ENCODE measurements at places on chromosomes 3 and 15.

DNA sequence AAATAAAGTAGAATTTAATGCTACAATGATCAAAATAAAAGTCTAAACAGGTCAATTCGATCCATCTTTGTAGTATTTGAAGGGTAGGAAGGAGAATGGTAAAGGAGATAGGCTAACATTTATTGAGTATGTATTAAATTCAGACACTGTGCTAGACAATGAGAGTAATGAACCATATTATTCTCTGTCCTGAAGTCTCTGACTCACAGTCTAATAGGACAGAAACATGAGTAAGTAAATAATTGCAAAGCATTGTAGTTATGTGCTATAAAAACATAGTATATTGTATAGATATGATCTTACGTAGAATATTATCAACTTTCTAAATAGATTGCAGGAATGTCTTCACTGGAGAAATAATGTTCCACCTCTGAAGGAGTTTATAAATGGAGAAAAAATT is 64.5 kb downstream of the MDFIC2 start:
- no peak for DNase-seq

DNA sequence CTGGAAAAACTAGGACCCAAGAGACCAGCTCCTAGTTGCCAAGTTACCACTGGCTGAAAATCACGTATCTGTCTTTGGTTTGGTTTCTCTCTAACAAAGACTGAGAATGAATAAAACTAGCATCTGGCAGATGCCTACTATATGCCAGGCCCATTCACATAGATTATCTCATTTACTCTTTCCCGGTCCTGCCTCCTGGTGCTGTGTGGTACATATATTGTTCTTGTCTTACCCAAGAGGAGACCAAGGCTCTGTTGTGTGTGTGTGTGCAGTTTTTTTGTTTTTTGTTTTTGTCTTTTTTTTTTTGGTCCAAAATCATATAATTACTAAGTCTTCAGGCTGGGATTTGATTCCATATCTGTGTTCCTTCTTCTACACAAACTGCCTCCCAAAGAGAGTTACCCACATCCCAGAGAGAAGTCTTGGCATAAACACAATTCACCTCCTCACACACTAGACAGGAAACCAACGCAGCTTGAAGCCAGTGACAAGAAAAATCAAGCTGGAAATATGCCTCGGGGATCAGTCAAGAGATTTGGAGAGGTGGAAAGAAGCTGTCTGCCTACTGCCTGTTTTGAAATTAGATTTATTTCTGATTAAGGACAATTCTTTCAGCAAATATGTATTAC is 891 bp downstream of the AHSG start:
- no peak for DNase-seq

GRCh38 chr15:69604072-69604411 is 151.4 kb downstream of the RPLP1 start:
- DNase-seq = no peak

DNA sequence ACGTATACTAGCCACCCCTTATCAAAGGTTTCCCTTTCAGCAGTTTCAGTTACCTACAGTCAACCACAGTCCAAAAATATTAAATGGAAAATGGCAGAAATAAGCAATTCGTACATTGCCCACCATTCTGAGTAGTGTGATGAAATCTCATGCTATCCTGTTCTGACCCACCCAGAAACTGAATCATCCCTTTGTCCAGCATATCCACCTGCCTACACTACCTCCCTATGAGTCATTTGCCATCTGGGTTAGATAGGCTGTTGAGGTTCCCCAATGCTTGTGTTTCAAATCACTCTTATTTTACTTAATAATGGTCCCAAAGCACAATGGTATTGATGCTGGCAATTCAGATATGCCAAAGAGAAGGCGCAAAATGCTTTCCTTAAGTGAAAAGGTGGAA is 15.3 kb upstream of the PHC3 start:
- no peak for DNase-seq

DNA sequence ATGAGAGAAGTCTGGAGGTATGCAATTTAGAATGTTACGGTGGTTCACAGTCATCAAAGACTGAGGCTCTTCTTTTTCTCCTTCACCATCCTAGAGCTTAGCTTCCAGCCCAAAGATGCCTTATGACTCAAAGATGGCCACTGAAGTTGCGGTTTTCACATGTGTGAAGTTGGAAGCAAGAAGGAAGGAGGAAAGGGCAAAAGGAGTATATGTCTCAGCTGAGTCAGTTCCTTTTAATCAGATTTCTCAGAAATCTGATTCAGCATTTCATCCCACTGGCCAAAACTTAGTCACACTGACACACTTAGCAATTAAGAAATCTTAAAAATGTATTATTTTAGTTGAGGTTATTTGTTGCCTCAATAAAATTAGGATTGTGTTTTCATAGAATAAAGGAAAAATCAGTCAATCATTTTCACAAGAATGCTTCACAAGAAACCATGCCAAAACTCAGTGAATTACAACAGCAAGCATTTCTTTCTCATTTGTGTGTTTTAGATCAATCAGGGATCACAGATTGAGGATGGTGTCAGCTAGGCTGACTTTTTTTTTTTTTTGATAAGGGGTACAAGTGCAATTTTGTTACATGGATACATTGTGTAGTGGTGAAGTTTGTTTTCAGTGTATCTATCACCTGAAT is 211.1 kb upstream of the GADL1 start:
- no peak for DNase-seq

DNA sequence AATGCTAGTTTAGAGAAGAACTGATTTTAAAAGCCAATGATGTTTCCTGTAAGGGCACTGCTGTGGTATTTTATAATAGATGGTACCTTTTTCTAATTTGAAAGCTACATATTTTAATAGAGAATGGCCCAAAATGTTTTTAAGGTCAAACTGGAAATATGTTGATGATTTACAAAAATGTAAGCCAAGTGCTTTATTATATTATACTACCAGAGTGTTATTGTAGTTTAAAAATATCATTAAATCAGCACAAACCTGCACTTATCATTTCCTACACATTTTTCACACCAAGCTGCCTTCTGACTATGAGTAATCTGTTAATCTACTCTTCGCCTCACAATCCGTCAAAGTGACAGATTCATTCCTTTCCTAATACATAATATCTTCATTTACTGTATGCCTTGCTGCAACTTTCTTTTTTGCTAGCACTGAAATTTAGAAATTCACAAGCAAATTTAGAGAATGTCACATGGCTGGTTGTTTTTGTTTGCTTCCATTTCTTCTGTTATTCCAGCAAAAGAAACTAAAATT is 126.4 kb upstream of the FAM3D start:
- DNase-seq = no peak

DNA sequence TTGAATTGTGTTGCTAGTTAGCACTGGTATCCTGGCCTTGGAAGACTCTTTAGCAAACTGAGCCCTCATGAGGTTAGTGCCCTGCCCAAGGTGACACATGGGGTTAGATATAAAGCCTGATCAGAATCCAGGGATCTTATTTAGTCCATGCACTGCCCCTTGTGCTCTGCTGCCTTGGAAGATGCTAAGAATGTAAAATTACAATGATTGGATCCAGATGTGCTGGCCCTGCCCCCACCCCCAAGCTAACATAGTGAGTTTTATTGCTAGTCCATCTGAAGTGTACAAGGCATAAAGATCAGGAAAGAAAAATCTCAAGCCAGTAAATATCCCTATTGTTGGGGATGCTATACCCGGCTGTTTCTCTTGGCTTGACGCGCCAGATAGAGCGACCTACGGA is 248.1 kb upstream of the C2CD4B start:
- no peak for DNase-seq

GRCh38 chr3:132867956-132868355 is 145.7 kb upstream of the NPHP3 start:
- no peak for DNase-seq
